Fibroblast of upper back skin (primary cell): ENCODE measurements at places on chromosomes 11 and 22.

- peak; percentile 93 for DNase-seq
These were observed 46.3 kb upstream of the RAPSN start for GRCh38 chr11:47495011-47495855.

DNA sequence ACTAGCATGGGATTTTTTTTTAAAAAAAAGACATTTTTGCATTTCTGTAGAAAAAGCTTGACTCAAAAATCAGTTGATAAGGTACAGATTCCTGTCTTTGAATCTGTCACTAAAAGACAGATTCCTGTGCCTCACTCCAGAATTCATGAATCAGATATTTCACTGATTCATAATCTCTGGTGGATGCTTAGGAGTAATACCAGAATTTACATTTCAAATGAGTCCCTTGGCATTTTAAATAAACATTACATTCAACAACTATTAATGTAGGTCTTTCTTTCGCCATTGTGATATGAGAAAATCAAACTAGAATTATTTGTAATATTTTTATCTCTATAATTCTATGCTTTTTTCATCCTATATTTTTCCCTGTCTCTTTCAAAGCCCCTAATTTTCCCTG is 128.3 kb downstream of the APIP start:
- peak; percentile 25 for DNase-seq

DNA sequence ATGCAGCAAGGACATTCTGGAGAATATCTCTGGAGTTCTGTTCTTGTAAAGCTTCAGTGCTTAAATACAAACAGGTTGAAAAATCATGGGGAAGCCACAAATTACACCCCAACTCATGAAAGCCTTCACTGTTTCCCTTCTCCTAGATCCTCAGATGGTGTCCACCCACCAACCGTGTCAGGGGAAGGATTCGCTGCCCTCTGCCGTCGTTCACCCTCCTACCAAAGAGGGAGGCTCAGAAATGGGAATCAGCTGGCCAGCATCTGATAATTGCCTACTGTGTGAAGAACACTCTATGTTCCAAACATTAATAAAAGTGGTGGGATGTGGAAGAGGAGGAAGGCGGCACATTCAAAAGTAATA is 7.4 kb upstream of the HEPACAM start:
- DNase-seq: no peak

DNA sequence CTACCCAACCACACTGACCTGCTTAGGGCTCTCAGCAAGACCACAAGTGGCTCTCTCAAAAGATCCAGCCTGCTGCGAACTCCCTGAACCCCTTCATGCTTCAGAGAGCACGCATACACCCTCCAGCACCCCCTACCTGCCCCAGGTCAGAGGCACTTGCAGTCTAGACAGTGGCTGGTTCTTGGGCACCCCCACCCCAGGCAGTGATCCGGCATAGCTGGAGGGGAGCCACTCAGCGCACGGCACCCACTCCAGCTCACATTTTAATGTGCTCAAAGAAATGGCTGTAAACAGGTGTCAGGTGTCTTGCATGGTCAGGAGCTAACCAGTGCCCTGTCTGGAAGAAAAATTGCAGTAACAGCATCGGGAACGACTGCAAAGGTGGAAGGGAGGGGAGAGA is 140.8 kb downstream of the PKNOX2 start:
- DNase-seq: no peak

GRCh38 chr11:105324156-105324555 is 184.6 kb upstream of the CARD18 start:
- no peak for DNase-seq

- no peak for DNase-seq
These were observed 187.8 kb upstream of the ISX start for GRCh38 chr22:34878171-34878570.

DNA sequence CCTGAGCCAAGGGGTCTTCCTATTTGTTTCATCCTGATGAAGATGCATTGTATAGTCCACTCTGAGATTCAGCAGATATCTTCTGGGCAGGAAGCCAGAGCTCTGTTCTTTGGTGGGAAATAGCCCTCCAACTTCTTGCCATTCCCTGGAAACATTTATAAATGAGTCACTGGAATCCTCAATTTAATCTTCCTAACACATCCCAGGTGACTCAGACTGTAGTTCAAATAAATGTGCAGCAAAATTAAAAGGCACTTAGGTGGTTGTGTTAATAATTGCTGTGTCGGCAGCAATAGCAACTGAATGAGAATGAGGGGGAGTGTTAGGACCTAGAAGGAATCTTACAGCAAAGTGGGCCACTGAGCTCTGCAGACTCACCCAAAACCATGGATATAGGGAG is 108.6 kb downstream of the INSC start:
- peak; percentile 28 for DNase-seq

- DNase-seq: no peak
These were observed 33.2 kb downstream of the KMT5B start for GRCh38 chr11:68179847-68180246.

DNA sequence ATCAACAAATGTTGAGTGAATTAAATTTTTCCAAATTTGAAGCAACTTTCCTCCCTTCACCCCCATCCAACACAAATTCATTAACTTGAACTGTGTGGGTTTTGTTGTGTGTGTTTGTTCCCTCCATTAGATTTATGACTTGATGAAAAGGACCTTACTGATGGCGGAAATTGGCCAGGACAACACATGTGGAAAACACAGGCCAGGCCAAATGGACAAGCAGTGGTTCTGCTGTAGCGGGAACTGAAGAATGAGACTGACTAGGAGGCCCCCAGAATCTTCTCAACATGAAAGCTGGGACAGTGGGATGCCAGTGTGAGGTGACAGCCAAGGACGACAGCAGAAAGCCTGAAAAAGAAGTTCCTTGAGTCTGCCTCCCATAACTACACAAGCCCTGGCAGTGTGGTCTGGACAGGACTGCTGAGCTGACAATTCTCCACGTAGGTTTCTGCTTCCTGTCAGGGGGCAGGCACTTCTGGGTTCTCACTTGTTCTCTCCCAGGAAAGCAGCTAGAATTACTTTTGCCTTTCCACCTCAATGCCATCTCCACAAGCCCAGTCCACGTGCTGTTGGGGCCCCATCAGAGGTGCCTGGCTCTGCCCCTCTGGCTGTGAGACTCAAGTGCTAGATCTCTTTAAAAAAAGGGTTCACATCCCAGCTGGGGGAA is 94.3 kb downstream of the ETS1 start:
- no peak for DNase-seq

DNA sequence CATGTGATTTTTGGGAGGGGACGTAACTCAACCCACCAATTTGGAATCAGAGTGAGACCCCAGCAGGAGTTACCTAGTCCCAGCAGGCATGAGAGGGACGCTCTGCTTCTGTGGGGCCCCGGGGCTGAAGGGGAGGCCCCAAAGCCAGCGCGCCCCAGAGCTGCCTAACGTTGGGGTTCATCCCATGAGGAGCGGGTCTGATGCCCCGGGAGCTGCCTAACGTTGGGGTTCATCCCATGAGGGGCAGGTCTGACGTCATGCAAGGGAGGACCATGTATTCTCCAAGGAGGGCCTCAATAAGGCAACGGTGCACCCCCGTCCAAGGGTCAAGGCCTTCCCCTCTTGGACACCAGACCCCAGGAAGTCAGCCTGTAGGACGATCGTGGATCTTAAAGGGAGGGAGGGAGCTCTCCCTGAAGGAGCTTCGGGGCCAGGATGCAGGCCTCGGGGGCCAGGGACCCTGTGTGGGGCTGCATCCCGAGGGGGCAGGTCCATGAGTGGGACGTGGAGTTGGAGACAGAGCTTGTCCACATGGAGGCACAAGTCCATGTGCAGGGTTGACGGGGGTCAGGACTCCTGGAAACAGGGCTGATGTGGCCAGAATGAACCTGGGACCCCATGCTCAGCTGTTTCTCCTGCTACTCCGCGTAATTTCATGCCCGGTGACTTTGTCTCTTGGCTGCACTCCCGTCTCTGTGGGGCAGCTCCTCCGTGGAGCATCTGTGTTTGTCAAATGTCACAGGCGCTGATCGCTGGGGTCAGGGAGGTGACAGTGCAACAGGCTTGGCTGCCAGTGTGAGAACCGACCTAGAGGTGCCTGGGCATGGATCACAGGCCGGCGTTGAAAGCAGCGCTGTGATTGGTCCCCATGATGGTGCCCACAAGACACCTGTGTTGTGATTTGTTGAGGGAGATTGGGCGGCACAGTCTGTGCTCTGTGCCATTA is 1029.1 kb downstream of the BRD1 start:
- no peak for DNase-seq

GRCh38 chr11:83172551-83172950 is 15.6 kb downstream of the PCF11 start:
- DNase-seq: no peak

- no peak for DNase-seq
These were observed 90.8 kb upstream of the HSD17B12 start for GRCh38 chr11:43589601-43590250.

DNA sequence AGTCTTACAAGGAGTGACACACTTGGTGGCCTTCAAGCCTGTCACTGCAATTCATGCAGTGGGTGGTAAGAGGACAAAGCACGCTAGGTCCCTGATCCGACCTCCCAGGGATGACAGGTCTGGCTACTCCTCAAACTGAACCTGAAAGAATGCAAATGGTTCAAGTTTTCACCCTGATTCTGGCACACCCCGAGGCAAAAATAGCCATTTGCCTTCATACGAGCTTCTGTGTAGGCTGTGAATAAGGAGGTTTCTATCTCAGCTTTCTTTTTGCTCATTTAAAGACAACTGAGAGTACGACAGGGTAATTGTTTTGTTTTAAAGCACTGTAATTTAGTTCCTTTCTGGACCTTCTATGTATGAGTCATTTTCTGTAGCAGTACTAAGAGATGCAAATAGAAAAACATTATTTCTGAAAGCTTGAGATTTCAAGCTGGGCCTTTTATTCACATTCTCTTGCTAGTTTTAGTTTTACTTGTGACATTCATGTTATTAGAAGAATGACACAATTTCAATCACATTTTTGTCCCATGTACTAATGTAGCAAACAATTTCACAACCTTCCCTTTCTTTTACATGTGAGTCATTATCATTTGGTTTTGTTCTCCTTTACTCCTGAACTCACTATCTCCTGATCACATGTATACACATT is 56.6 kb upstream of the FDX1 start:
- DNase-seq: peak; percentile 7

DNA sequence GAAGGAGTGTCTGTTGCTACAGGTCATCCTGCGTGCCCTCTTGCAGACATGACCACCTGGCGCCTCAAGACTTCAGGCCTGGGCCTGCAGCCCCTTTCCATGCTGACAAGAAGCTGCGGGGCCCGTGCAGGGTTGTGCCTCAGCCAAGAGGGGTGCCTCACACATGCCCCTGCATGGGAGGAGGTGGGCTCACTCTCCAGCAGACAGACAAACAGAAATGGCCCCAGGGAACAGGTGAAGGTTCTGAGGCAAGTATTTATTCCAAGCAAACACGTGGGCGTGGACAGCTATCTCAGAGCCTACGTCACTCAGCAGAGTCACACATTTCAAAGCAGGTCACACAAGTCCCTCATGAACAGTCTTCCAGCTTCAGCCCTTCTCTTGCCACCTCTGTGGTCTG is 5.9 kb upstream of the SYCE3 start:
- DNase-seq: no peak

GRCh38 chr11:114796954-114797721 is 118.8 kb downstream of the NXPE2 start:
- DNase-seq: no peak

DNA sequence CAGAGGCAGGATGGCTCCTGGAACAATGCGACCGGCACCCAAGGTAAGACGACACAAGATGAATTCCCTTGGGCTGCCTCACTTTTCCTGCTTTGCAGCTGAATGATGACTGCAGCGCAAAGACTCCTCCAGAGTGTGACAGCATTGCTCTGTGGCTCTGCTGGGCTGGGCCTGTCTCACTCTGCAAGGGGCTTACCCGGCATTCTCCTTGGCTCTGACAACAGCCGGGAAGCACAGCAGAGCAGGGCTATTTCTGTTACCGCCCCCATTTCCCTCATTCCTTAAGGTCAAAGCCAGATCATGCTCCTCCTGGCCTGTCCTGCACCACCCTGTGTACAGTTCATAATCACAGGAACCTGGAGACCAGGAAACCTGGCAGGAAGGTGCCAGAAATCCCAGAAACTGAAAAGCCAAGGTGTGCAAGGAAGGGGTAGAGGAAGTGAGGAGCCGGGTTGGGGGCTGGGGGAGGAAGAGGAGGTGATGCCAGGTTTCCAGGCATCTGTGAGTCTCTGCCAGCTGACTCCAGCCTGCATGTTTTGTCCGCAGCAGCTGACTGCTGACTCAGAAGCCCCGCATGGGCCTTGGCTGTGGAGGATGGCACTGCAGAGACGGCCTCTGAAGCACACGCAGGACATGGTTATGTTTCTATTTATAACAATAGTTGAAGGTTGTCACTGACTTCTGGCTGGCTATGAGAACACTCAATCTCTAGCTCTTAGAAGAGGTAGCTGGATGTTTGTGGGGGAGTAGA is 113.6 kb downstream of the MICAL3 start:
- DNase-seq: peak; percentile 78

DNA sequence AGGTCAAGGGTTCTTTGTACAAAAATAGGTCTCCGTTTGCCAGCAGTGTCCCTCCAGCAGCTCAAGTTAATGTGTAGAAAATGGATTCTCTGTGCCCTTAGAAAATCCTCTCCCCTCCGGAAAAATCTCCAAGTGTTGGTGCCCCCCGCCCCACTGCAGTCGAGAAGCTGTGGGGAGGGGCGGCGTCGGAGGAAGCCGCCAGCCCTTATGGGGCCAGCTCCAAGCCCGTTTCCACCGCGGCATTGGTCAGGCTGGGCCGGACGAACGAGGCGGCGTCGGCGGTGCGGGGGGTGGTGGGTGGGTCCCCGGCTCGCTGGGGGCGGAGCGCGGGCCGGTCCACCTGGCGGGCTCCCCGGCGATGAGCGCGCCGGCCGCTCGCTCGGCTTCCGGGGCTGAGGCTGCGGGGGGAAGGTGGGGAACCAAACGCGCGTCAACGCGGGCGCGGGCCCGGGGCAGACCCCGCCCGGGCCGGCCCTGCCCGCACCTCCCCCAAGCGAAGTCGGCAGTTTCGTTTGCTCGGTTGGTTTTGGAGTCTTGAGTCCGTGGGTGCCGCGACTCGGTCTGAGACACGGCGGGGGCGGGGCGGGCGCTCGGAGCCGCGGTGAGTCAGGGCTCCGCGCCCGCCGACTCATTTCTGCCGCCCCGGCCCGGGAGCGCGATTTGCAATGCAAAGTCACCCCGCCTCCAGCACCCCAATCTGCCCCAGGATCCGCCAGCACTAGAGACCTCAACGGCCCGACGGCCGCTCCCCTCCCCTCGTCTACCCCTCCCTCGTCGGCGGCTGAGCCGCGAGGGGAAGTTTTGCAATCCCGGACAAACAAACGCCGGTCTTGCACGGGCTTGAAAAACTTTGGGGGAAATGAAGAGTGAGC is 1.4 kb downstream of the ASCL2 start:
- no peak for DNase-seq

DNA sequence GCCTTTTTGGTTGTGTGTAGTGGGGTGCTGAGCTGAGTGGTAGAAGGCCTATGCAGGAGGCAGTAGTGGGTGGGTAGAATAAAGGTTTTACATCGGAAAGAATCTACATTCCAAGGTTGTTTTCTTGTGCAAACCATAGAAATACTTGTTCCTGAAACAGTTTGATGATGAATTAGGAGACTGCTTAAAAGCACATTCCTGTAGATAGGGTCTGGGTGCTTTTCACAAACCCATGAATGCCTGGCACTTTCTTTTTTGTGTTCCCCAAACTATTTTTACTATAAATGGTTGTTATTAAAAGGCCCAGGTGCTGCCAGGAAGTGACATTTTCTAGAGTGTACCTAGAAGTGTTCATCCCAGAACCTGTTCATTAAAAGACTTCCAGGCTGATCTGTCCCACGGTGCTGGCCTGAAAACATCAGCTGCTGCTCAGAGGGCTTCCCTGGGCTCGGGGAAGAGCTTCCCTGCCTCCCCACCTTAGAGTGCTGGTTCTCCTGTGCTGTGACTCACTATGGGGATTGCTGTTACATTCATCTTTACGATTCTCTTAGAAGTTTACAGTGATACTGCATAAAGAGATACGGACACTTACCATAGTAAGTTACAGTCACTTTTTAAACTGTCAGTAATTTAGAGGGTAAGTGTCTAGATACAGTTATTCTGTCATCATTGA is 27.9 kb downstream of the PPFIA1 start:
- peak; percentile 38 for DNase-seq
